ENCODE measurements at places on chromosomes 4 and X.

- no peak for DNase-seq
These were observed 206.9 kb upstream of the HCCS start for GRCh38 chrX:10904220-10904619.

- DNase-seq: no peak
These were observed 19.1 kb upstream of the S100P start for GRCh38 chr4:6674500-6675149.

GRCh38 chr4:76108467-76109181 is 34.1 kb downstream of the ART3 start:
- no peak for DNase-seq

- DNase-seq: no peak
These were observed 11.2 kb upstream of the ADD1 start for GRCh38 chr4:2832309-2832980.

GRCh38 chrX:13151828-13152517 is 107.6 kb upstream of the FAM9C start:
- DNase-seq: peak; percentile 20

- no peak for DNase-seq
These were observed 15.3 kb upstream of the TMPRSS11D start for GRCh38 chr4:67899096-67899495.

- no peak for DNase-seq
These were observed 82.8 kb upstream of the LIMCH1 start for GRCh38 chr4:41455206-41455605.

- DNase-seq: no peak
These were observed 197.6 kb downstream of the KIT start for GRCh38 chr4:54855191-54855854.

DNA sequence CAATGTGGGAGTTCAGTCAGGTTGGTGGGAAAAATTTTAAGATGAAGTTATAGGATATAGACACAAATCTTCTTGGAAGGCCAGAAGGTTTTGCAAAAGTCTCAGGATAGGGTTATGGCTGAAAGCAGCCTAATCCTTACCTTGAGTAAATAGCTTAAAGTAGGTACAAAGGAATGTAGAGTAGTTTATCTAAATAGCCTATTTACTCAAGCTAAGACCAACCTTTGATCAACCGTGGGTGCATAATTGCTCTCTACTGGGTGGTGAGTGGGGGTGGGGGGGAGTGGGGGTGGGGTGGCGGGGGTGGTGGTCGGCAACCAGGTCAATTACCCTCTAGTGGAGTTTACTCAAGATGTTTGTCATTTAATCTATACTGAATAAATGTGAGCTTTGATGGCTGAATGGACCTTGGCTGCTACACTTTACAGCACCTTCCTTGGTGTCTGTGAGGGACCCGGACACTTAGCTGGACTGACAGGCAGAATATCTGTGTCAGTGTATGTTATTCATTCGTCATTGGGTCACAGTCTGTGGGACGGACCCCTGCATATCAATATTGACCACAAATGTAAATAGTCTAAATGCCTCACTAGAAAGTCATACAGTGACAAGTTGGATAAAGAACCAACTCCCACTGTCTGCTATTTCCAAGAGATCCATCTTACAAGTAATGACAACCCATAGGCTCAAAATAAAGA is 545.7 kb upstream of the PABPC4L start:
- DNase-seq: no peak

GRCh38 chrX:115584696-115585095 is 23.7 kb downstream of the PLS3 start:
- DNase-seq: no peak

Measured in stimulated activated CD8-positive, alpha-beta memory T cell treated with anti-CD3 and anti-CD28 coated beads, Interleukin-15, amount 100 ng/mL, for 4 hours (primary cell).